Gastroesophageal sphincter (tissue), 4 donors: ENCODE measurements at places on chromosomes 6 and 20. TPM values are rescaled to one million over a fixed set of nuclear protein-coding genes. Genes with fewer than 3 reads are reported as not detected.

FOXC1 gene
- total RNA-seq = 3.1 TPM

FAM217A gene
- total RNA-seq = not detected

OR2B6 gene
- not detected for total RNA-seq

CFAP206 gene
- total RNA-seq = 0.47 TPM

SLC22A23 gene
- 10.8 TPM for total RNA-seq

OPN5 gene
- total RNA-seq = not detected

TMEM63B gene
- 20.5 TPM for total RNA-seq

HMGCLL1 gene
- total RNA-seq = 1.9 TPM

LYRM2 gene
- total RNA-seq = 23.5 TPM

CTCFL gene
- total RNA-seq = not detected

LHFPL5 gene
- total RNA-seq = not detected

ADGRG6 gene
- total RNA-seq = 10.5 TPM

MEI4 gene
- 0.31 TPM for total RNA-seq

DNAH8 gene
- total RNA-seq = not detected

DNMT3B gene
- not detected for total RNA-seq

ZC2HC1B gene
- not detected for total RNA-seq

PRKN gene
- 58.6 TPM for total RNA-seq

MCHR2 gene
- not detected for total RNA-seq

TM9SF4 gene
- 20.7 TPM for total RNA-seq

OR2J3 gene
- total RNA-seq = not detected

FILIP1 gene
- total RNA-seq = 39.0 TPM

PRSS35 gene
- 0.47 TPM for total RNA-seq

VTA1 gene
- 37.8 TPM for total RNA-seq

TCP11 gene
- total RNA-seq = 0.77 TPM

BANF2 gene
- total RNA-seq = not detected

CST4 gene
- total RNA-seq = not detected

CD40 gene
- 13.7 TPM for total RNA-seq

PCK1 gene
- 3.2 TPM for total RNA-seq

HLA-DQB1 gene
- total RNA-seq = 1.8 TPM

CLVS2 gene
- not detected for total RNA-seq

SEL1L2 gene
- total RNA-seq = not detected

HSPA1L gene
- 2.2 TPM for total RNA-seq

SLC22A16 gene
- 1.8 TPM for total RNA-seq

PBOV1 gene
- not detected for total RNA-seq

MAP1LC3A gene
- 134 TPM for total RNA-seq

OCSTAMP gene
- total RNA-seq = not detected

DLL1 gene
- total RNA-seq = 6.1 TPM

BPIFB1 gene
- not detected for total RNA-seq

RHAG gene
- 0.94 TPM for total RNA-seq

SLC17A1 gene
- total RNA-seq = not detected

SNAP25 gene
- total RNA-seq = 0.47 TPM

LSM14B gene
- 23.6 TPM for total RNA-seq

FAM210B gene
- 57.4 TPM for total RNA-seq

BCAS1 gene
- total RNA-seq = not detected

OR2H1 gene
- not detected for total RNA-seq

PERP gene
- total RNA-seq = 155 TPM

OR5V1 gene
- not detected for total RNA-seq

BHLHE23 gene
- not detected for total RNA-seq
